ENCODE measurements at places on chromosomes 3 and 15.

DNA sequence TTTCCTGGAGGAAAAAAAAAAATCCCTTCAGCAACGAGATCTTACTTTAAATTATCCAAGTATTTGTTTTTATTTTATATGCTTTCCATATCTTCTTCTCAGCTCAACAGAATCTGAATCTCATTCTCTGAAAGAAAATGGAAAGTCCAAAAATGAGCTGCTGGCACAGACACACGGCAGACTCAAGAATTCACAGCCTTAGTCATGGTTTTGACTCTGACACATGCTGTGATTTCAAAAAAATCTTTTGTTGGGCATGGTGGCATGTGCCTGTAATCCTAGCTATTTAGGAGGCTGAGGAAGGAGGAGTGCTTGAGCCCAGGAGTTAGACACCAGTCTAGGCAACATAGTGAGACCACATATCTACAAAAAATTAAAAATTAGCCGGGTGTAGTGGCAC, 565.0 kb downstream of the MAGI1 start:
- no peak for DNase-seq

- DNase-seq = no peak
Observed at GRCh38 chr3:194869482-194870169, 183.9 kb downstream of the FAM43A start.

- DNase-seq = no peak
Observed at GRCh38 chr3:149383703-149384102, 6.3 kb upstream of the TM4SF1 start.

- DNase-seq = no peak
Observed at GRCh38 chr3:28089527-28089897, 151.9 kb upstream of the CMC1 start.

DNA sequence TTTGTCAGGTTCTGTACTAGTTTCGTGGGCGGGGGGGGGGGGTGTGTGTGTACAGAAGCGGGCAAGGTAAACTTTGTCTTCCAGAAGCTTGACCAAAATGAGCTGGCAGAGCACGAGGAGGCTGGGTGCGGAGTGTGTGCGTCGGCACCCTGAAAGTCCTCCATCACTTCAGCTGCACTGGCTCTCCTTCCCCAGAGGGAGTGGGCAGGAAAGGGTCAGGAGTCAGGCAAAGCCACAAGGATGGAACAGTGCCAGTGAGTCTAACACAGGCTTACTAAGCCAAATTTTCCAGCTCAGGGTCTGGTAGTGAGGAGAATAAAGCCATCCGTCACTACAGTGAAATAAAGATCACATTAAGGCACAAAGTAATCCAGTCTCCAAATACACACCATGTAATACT, 11.9 kb upstream of the SH3GL3 start:
- no peak for DNase-seq

DNA sequence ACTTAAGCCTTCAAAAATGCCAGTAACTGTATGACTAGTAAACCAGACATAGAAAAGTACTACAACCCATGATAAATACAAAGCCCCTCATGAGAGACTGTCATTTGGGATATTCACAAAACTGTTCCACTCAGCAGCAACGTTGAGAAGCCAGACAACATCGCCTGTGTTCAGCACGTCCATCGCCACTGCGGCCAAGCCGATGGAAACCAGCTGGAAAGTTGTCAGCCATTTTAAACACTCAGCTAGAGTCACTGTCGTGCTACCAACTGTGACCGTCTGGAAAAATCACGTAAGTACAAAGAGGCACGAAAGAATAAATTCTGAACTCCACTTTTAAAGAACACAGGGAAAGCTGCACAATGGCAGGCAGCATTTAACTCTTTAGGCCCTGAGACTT, 340.7 kb upstream of the WNT5A start:
- no peak for DNase-seq

- no peak for DNase-seq
Observed at GRCh38 chr15:20356911-20357480, 184.6 kb downstream of the GOLGA6L6 start.

DNA sequence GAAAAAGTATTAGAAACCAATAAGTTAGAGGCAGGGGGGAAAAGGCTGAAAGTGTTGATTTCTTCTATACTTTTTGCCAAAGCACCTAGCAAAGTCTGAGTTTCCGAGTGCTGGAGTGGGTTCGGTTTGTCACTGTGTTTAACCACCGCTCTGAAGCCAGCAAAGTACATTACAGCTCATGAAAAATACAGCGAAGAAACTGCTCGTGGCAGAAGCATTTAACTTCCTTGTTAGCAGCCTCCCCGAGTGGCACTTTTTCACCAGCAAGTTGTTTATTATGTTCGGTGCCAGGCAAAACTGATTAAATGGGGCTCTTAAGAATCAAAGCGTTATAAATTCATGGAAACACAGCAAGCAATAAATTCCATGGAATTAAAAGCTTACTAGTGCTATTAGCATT, 313.6 kb downstream of the FOXP1 start:
- DNase-seq = no peak

- no peak for DNase-seq
Observed at GRCh38 chr15:96207377-96208006, 123.0 kb upstream of the NR2F2 start.

GRCh38 chr3:140717921-140718320, 40.1 kb downstream of the TRIM42 start:
- DNase-seq = no peak

GRCh38 chr15:44308415-44308814, 19.9 kb downstream of the GOLM2 start:
- no peak for DNase-seq

- no peak for DNase-seq
Observed at GRCh38 chr3:127412578-127413317, 124.9 kb upstream of the PRR20G start.

- no peak for DNase-seq
Observed at GRCh38 chr3:69435274-69436265, 49.7 kb upstream of the FRMD4B start.

GRCh38 chr15:40430271-40430805, 10.4 kb upstream of the BAHD1 start:
- DNase-seq = no peak

- no peak for DNase-seq
Observed at GRCh38 chr15:73915082-73915481, 11.2 kb upstream of the LOXL1 start.

DNA sequence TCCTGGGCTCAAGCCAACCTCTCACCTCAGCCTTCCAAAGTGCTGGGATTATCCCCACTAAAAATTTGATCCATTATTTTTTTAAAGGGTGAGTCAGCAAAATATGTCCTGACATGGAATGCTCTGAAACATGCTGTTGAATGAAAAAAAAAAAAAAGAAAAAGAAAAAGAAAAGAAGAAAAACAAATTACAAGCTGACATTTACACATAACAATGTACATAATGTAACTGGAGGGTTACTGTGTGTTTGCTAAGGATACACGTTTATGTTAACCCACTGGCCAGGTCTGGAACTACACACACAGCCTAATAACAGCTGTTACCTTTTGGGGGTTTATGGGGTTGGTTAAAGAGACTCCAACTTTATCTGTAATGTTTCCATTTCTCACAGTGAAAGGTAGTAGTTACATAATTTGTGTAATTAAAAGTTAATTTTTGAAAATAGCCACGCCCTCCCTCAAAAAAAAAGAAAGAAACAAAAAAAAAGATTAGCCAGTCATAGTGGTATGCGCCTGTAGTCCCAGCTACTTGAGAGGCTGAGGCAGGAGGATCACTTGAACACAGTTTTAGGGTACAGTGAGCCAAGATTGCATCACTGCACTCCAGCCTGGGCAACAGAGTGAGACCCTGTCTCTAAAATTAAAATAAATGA, 3.1 kb upstream of the MESP2 start:
- no peak for DNase-seq

- DNase-seq = no peak
Observed at GRCh38 chr3:71850654-71851053, 65.7 kb upstream of the PROK2 start.

DNA sequence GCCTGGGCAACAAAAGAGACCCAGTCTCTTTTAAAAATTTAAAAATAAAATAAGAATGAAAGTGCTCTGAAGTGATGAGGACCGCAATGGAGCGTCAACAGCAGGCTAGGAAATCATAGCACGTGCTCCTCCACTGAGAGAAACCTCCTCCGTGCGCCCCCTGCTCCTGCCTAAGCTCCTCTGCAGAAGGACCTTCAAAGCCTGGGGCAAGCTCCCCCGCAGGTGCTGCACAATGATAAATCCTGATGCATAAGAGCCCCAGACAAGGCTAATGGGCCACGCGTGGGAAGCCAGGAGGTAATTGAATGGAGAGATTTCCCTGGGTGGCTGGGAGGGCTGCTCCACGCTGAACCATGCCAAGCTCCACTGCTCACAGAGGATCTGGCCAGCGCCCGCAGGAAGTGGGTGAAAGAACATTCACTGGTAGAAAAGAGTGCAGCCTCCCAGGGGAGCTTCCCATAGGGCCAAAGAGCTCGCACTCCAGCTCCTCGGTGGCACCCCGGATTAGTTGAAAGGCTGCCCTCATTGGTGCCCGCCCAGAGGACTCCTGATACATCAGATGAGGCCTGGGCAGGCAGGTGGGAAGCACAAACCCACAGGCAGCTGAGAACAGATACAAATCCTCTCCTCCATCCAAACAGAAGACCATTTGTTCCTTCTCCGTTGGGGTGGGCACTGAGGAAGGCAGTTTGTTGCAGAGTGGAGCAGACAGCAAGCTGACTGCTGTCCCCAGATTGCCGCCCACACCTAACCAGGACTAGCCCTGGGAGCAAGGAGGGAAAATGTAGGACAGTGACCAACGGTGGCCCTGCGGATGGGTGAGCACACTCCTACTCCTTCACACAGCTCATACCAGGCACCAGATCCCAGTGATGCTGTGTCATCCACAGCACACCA, 52.5 kb downstream of the CPN2 start:
- no peak for DNase-seq

GRCh38 chr15:31252171-31252785, 74.4 kb upstream of the KLF13 start:
- DNase-seq = no peak

- no peak for DNase-seq
Observed at GRCh38 chr15:65082303-65082953, 5.9 kb downstream of the KBTBD13 start.

DNA sequence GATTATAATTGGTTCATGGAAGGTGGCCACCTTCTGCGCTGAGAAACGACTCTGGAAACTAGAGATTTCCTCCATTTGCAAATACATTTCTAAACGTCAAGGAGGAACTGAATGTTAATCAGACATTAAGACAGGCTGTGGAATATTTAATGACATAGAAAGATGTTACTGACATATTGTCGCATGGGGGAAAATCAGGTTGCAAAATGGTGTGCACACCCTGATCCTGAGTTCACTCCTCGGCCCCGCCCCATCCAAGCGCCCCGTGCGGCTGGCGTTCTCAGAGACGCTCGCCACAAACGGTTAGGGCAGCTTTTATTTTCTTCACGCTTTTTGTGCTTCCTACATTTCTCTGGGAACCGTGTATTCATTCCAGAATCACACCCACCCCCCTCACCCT, 10.7 kb downstream of the H1-8 start:
- no peak for DNase-seq

GRCh38 chr15:94443186-94443585, 211.8 kb downstream of the MCTP2 start:
- DNase-seq = no peak

DNA sequence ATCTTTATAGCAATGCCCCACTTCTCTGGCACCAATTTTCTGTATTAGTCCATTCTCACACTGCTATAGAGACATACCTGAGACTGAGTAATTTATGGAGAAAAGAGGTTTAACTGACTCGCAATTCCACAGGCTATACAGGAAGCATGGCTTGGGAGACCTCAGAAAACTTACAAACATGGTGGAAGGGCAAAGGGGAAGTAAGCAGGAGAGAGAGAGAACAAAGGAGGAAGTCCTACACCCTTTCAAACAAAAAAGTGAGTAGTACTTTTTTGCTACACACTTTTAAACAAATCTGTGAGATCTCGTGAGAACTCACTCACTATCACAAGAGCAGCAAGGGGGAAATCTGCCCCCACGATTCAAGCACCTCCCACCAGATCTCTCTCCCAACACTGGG, 67.8 kb upstream of the ZBED2 start:
- DNase-seq = no peak

DNA sequence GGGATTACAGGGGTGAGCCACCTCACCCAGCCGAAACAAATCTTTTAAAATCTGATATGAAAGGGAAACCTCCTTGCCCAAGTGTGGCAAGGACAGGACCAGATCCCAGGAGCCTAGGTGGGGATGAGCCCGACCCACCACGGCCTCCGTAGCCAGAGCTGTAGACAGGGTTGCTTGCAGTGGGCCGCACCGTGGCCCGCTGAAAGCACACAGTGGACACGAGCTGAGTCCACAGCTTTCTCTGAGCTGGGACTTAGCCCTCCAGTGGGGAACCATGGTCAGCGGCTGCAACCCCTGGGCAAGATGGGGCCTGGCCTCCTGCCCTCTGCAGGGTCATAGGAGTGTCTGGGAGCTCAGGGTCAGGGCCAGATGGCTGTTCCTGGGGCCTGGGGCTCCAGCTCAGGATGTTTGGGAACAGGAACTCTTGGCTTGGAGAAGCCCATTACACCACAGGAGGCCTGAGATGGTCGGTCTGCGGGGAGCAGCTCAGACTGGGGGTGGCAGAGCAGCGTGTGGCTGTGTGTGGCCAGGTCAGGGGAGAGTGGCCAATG, 24.7 kb downstream of the GP9 start:
- no peak for DNase-seq

DNA sequence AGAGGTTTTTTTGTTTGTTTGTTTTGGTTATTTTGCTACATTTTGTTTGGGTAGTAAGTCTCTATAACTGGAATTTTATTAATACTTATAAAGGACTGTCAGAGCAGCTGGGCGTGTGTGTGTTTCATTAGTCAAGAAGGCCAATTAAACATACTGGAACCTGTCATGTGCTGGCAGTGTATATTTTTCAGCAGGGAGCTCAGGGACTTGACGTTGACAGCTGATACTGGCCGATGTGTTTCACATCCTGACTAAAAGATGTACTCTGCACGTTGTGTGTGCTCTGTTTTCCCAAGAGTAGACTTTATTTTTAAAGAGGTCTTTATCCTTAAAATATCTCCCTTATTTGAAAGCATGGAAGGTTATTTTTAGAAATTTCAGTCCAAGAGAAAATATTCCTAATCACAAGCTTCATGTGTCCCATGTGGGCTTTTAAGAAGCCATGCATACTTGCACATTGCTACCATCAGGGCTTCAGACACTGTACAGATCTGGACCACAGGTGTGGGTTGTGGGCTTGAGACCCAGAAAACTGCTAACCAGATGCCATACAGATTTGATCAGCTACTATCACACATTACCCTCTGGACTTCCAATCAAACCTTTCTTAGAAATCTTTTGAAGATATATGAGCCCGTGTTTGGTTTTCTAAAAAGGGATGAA, 135.9 kb downstream of the FEZF2 start:
- no peak for DNase-seq

All from NCI-H2107 (cell line).